Cardiac septum (tissue), 1 donor: ENCODE measurements at places on chromosomes 6 and 20.

- DNase-seq: no peak
Measured at GRCh38 chr20:25237610-25238318, 10.1 kb upstream of the PYGB start.

GRCh38 chr20:47370214-47370613 is 13.7 kb upstream of the ZMYND8 start:
- DNase-seq: no peak

DNA sequence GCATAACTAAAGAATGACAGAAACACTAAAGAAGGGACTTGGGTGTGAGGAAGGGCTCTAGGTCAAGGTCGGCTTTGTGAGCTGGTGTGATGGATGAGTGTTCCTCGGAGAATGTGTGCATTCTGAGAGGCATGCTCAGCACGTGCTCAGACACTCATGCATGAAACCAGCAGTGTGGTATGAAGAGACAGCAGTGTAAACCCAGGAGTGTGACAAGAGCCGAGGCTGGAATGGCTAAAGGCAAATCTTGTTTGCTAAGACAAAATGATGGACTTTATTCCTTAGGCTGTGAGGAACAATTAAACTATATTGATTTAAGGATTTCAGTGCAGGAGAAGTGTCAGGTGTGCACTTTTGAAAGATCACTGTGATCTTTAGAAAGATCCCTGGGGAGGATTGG is 107.4 kb upstream of the MAP7 start:
- no peak for DNase-seq

- DNase-seq: no peak
Measured at GRCh38 chr20:62708591-62709536, at the start of gene NTSR1. Gene NTSR1 (plus strand): TSS chr20:62708836. CDS start chr20:62709208, 372 bp downstream.

GRCh38 chr20:59007665-59008511 is 834 bp upstream of the CTSZ start:
- DNase-seq: no peak

GRCh38 chr6:28001751-28002150 is 44.7 kb downstream of the OR2B6 start:
- no peak for DNase-seq

- DNase-seq: peak; percentile 73
Measured at GRCh38 chr20:56778765-56779195, 149.7 kb downstream of the TFAP2C start.

GRCh38 chr6:652865-653264 is 4.0 kb downstream of the HUS1B start:
- DNase-seq: no peak

DNA sequence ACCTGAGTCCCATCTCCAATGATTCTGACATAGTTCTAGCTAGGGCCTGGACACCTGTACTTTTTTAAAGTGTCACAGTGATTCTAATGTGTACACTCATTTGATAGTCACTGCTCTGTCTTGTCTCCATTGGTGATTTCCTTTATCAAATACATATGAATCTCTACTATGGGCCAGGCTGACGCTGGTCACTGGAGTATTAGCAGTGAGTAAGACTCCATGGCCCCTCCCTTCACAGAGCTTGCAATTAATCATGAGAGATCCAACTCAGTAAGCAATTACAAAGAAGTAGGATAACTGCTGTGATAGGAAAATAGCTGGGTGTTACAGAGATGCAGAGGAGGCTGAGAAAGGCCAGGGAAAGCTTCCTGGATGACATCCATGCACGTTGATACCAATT is 19.3 kb upstream of the SASH1 start:
- no peak for DNase-seq

DNA sequence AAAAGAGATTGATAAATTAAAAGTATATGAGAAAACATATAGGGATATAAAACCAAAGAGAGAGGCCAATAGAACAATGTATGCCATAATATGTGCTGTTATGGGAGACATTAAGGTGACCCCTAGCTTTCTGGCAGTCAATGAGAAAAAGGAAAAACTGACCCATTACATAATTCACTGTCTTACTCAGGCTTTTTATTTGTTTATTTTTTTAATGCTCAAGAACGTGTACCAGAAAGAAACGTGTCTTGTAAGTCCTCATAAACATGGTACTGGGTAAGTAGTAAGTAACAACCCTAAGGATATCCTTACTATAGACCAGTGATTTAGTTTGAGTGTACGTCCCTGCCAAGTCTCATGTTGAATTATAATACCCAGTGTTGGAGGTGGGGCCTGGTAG is 160.8 kb upstream of the PHACTR1 start:
- no peak for DNase-seq

DNA sequence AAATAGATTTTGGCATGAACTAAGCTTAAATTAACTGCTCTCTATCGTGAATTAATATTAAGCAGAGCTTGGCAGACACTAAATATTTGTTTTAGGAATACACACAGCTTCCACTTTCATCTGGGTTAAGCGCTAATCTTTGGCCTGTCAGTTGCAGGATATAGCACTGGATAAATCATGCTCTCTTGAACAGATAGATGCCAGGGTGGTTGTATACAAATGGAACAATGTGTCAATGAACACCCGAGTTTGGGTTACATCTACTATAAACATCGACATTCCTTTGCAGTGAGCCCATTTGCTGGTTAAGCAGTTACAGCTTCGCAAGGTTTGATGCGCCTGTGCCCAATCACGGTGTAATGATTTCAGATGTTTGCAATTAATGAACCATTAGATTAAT is 338.2 kb upstream of the ZFP64 start:
- no peak for DNase-seq

GRCh38 chr20:11379257-11380011 is 538.3 kb upstream of the BTBD3 start:
- DNase-seq: no peak

GRCh38 chr6:150813993-150814359 is 51.5 kb upstream of the MTHFD1L start:
- DNase-seq: no peak

DNA sequence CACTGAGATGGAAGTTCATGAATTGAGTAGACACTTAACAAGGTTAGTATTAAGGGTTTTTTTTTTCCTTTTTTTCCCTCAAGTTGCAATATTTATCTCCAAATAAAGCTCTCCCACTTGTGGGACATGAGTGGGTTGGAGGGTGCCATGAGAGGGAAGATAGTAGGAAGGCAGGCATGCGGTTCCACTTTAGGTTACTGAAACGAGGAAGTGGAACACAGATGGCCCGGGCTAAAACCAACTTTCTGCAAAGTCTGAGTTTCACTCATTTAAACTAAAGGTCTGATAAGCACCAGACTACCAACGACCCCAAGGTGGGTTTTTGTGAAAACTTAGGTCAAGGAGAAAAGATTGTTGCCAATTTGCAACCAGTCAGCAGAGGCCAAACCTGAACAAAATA is 42.2 kb downstream of the TBC1D7 start:
- no peak for DNase-seq

- DNase-seq: no peak
Measured at GRCh38 chr6:13495818-13496217, 8.4 kb upstream of the GFOD1 start.
